ENCODE measurements at places on chromosomes 4 and X.

DNA sequence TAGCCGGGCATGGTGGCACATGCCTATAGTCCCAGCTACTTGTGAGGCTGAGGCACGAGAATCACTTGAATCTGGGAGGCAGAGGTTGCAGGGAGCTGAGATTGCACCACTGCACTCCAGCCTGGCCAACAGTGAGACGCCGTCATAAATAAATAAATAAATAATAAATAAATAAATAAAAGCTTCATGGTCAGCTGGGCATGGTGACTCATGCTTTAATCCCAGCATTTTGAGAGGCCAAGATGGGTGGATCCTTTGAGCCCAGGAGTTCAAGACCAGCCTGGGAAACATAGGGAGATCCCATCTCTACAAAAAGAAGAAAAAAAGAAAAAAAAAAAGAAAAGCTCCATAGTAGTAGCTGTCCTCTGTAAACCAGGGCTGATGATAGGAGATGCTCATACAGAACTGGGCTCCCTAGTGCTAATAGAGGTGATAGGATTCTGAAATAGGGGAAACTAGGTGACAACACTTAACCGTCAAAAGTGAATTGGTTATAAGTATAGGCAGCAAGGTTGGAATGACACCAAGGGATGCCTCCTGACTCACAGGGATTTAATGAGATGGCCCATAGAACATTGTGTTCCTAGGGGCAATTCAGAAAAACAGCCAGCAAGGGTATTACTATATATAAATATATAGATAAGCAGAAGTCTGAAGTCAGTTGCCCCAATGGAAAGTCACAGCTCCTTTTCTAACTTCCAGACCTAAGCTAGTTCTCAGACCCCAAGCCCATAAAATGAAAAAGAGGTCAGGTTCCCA lies 41.8 kb upstream of the ARHGEF6 start:
- DNase-seq: no peak

DNA sequence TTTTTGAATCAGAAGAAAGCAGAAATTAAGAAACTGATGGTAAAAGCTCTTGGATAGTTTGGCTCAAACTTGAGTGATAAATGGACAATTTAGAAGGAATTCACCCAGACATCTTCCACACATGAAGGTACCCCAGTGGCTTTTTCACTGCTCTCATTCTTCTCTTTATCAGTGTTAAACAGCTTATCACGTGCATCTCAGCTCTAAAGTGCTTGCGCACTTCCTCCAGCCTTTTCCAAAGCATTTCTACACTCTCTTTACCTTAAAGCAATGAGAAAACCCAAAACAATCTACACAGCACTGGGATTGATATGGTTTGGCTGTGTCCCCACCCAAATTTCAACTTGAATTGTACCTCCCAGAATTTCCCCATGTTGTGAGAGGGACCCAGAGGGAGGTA lies 509.1 kb upstream of the FAT1 start:
- no peak for DNase-seq

DNA sequence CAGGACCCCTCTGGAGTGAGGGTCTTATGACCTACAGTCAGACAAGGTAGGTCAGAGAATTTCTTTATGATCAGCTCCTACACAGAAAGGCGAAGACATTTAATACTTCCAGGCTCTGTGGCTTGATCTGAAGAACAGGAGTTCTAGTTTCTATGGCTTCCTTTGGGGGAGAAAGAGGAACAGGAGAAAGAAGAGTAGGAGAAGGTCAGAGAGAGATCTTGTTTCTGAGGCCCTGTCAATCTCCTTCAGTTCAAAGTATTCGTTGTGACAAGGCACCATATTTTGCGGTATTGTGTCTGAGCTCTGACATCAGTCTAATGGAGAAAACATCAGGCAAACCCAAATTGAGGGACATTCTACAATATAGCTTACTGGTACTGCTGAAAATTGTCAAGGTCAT lies 16.7 kb downstream of the TMSB4X start:
- DNase-seq: no peak

DNA sequence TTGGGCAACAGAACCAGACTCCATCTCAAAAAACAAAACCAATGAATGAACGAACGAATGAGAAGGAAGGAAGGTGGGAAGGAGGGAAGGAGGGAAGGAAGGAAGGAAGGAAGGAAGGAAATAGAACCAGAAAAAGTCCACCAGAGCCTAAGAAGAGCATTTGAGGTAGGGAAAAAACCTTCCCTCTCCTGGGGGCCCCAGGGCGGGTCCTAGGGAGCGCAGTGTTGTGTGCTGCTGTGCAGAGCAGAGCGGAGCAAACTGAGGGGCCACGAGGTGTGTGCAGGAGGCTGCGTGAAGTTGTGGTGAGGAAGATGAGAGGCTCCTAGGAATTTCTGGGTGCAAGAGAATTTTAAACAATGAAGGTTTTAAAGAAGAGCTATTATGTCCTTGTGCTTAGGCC lies 16.0 kb upstream of the NSUN7 start:
- DNase-seq: no peak

GRCh38 chr4:36891971-36892370 lies 352.6 kb upstream of the NWD2 start:
- no peak for DNase-seq
